ENCODE measurements at places on chromosomes 7 and 10.

DNA sequence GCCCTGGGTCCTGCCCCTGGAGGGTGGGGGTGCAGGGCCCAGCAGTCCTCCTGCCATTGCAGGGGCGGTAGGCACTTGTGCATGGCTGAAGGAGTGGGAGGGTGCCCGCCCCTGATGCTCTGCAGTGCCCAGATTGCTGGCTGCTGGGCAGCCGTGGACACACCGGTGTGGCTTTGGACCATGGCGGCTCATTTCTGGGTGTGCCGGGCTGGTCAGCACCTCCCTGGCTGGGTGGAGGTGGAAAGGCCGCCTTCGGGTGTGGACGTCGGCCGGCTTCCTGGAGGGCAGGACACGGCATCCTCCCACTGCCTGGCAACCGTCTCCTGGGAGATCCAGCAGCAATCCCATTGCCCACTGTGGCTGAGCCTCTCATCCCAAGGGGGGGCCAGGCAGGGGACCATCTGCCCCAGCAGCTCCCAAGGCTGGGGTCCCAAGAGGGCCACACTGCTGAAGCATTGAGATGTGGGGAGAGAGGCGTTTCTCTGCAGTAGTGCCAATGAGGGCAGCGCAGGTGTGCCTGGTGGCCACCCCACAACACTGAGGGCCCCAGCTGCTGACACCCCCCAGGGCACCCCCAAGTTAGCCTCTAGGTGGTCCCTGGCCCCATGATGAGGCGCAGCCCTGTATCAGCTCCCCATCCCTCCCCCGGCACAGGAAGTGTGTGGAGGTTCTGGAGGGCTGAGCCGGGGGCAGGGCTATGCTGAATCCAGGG lies 12.9 kb downstream of the TTYH3 start:
- DNase-seq = no peak

- peak; percentile 1 for DNase-seq
Observed at GRCh38 chr7:99720800-99721595, 14.0 kb downstream of the CYP3A7 start.

GRCh38 chr7:22005151-22005550 lies 59.5 kb upstream of the CDCA7L start:
- DNase-seq = peak; percentile 7

- DNase-seq = peak; percentile 76
Observed at GRCh38 chr7:21767300-21767900, 178.3 kb downstream of the CDCA7L start.

GRCh38 chr7:112414855-112415490 lies 35.3 kb upstream of the IFRD1 start:
- peak; percentile 81 for DNase-seq

- DNase-seq = no peak
Observed at GRCh38 chr7:156049366-156049765, 237.1 kb upstream of the SHH start.

GRCh38 chr10:108411894-108412293 lies 1247.4 kb upstream of the SORCS1 start:
- no peak for DNase-seq

DNA sequence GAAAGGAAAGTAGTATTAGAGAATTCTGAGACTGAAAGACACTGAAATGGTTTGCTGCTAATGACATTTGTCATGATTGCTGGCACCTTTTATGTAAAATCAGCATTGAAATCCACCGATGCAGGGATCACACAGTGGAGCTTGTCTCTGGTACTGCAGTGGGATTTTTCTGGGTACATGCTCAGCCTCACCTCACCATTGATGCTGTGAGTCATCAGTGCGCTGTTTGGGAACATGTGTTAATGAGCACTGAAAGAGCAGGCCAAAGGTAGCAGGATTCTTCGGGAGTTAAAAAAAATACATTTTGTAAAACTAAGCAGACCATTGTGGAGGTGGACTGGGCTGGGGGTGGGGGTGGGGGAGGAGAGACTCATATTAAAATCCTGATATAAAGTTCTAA lies 174.9 kb downstream of the CREB5 start:
- peak; percentile 7 for DNase-seq

DNA sequence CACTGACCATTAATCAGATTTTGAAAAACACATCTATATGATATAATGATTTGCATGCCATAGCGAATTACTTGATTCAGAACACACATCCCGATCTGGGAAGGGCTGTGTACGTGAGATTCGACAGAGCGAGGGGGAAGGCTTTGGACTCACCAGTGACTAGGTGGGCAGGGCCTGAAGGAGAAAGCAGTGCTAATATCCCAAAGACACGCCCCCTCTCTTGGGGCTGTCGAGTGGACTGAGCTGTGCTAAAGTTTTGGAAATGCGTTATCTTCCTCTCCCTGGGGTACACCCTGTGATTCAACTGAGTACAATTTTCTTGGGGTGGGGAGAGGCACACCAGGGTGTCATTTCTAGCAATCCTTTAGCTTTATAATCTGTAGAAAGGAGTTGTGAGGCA lies 1.8 kb downstream of the LRRC17 start:
- DNase-seq = no peak

DNA sequence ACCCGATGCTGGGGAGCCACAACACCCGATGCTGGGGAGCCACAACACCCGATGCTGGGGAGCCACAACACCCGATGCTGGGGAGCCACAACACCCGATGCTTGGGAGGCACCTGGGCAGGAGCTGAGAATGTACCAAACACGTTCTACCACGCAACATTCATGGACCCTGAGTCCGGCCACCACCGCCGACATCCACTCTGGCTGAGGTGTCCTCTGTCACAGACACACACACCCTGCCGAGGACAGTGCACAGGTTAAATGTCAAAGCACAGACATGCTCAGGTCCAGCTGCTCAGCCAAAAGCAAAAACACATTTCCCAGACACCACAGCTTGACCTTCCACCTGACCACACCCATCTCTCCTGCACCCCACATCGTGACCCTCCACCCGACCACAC lies 148.4 kb downstream of the DIP2C start:
- DNase-seq = no peak

DNA sequence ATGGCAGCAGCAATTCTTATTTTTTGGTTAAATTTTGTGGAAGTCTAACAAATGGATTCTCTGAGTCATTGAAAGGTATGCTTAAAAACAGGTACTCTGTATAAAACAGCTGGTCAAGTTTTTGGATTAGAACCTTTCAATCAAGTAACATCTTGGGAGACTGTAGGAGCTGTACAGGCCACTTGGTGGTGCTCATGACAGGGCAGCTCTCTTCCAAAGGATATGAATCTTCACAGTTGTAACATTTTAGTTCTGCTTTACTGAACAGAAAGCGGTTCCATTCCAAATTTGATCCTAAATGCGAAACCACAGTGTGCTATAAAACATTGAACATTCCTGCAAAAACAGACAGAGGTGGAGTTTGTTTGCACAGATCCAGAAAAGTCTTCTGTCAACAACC lies 44.5 kb upstream of the AGR3 start:
- peak; percentile 83 for DNase-seq

GRCh38 chr10:110387983-110388686 lies 83.4 kb upstream of the SMNDC1 start:
- no peak for DNase-seq

- DNase-seq = no peak
Observed at GRCh38 chr10:37765216-37765615, 92.2 kb downstream of the ZNF248 start.

DNA sequence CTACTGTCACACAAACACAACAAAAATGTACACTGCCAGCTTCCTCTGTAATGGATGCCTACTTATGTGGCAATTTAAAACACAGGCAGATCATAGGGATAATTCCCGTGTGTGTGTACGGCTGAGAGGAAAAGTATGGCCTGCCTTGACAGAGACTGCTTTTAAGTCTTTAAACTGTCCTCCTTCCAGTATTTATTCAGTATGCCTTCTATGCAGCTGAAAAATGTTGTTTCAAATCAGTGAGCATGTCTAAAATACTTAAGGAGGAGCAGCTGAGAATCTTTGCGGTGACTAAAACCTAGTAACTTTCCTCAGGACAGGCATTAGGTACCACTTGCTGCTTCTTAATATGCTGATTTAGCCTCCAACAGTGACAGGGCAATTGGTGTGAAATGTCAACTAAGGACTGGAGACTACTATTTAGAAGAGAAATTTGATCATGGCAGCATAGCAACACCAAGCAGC lies 126.3 kb downstream of the CACNA2D1 start:
- no peak for DNase-seq

DNA sequence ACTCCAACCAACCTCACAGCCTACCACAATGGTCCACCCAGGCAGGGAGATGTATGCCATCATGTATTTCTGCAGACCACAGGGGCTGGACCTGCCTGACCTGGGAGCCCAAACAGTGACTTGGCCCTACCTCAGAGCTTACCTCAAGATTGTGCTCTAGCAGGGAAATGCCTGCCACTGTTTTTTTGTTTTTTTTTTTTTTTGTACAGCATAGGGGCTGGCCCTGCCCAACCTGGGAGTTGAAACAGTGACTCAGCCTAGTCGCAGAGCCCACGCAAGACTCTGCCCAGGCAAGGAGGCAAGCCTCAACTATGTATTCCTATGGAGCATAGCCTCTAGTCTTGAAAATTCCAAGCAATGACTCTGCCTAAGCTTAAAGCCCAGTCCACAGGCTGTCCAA lies 39.3 kb upstream of the CDK6 start:
- no peak for DNase-seq

DNA sequence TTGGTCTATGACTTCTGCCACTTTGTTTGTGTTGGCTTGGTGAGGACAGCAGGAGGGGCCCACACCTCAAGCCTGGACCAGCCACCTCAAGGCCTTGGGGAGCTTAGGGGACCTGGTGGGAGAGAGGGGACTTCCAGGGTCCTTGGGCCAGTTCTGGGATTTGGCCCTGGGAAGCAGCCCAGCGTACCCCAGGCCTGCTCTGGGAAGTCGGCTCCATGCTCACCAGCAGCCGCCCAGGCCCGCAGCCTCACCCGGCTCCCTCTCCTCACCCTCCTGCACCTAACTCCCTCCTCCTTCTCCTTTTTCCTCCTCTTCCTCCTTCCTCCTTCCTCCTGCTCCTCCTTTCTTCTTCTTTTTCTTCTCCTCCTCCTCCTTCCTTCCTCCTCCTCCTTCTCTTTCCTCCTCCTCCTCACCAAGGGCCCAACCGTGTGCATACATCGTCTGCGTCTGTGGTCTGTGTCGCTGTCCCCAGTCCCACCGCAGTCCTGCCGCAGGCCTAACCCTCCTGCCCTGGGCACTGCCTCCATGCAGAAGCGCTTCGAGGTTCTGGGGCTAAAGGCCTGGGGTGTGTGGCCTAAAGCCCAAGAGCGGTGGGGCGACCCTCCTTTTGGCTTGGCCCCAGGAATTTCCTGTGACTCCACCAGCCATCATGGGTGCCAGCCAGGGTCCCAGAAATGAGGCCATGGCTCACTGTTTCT lies 5.3 kb downstream of the EN2 start:
- no peak for DNase-seq

- DNase-seq = no peak
Observed at GRCh38 chr7:8581842-8582241, 148.4 kb downstream of the NXPH1 start.

- no peak for DNase-seq
Observed at GRCh38 chr7:49775949-49776443, 2.6 kb downstream of the VWC2 start.

GRCh38 chr7:86942081-86942480 lies 117.4 kb downstream of the ELAPOR2 start:
- no peak for DNase-seq

DNA sequence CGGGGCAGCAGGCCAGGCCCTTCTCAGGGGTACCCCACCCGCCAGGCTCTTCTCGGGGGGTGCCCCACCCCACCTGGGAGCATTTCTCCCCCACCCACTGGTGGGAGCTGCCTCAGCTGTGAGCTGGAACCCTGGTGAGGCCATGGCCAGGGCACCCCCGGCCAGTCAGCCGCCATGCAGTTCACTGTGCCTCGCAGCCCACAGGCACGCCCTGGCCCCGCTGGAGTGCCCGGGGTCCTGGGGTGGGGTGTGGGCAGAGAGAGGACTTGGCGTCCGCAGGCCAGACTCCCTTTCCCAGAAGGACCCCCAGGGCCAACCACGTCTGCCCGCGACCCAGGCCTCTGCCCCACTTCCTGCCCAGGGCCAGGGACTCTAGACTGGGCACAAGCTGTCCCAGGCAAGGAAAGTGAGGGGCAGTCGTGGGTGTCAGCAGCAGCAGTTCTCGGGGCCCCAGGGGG lies 13.1 kb downstream of the DPYSL4 start:
- DNase-seq = no peak

DNA sequence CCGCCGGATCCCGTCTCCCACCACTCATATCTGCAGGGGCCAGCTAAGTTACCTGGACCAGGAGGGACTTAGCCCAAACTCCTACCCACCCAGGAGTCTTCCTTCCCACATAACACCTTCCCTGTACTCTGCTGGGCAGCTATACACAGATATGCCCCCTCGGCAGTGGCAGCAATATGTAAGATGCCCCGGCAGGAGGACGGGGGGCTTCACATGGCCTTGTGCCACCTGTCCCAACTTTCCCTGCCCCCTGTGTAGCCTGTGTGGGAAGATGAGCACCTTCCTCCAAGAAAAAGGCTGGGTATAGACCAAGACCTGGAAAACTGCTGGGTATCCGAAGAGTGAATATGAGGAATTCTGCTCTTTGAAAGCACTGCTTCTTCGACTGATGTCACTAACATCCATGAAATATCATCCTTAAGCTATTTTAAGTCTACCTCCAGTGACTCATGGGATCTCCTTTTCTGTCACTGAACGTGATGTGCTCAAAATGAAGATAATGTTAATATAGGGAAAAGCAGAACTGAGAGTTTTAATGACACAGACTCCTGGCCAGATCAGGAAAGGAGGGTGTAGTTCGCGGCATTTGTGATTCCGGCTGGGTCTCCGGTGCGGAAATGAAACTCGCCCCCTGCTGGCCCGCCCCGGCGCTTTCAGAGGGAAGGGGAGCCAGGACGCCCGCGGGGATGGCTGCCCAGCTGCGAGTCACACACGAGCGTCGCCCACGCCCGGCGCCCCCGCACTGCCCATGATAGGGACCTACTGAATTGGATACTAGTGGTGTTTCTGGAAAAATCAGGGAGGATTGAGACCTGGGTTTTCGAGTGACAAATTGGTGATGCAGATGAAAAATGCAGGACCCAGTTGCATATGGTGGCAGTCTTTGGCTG lies 256.9 kb upstream of the NFE2L3 start:
- peak; percentile 67 for DNase-seq

DNA sequence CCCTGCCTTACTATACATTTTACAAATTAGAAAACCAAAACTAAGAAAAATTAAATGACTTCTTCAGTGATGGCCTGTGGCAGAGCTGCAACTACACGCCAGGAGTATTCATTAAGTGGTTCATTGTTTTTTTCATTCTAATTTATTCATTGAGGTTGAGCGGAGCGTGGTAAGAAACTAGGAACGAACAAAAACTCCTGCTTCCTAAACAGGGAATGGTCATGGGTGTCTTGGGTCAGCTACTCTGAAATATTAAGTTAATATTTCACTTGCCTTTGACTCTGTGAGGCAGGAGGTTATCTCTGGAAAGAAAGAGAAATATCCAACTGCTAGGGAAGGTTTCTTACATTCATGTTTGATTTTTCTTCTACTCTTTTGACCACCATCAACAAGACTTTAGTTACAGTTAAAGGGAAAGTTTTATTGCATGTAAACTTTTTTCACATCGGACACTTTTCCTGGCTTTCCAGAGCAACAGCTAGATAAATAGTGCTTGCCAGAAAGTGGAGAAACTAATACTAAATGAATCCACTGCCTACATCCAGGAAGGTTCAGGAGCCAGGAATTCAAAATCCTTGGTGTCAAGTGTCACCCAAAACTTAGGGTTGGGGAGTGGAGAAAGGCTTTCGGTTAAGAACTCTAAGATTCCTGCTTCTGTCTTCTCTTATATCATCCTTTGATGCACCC lies 896 bp upstream of the GNG11 start:
- DNase-seq = peak; percentile 23
